Stimulated activated CD8-positive, alpha-beta memory T cell treated with anti-CD3 and anti-CD28 coated beads, Interleukin-2, amount 100 ng/mL, for 1 hour (primary cell): ENCODE measurements at places on chromosomes 7 and 10.

DNA sequence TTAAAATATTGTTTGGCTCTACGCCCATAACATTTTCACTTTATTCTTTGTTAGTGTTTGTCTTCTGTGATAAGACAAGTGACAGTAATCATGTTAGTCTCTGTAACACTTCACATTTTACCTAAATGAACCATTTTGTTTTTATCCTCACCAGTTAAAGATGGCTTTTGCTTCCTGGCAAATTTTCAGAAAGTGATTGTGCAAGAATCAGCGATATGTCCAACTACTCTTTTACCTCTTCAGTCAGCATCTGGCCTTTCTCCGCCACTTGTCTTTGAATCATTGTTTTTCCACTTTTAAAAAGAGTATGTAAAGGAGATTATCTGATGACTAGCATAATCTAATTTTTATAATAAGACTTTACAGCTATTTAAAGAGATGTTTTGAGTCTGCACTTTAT lies 3.5 kb downstream of the DGKB start:
- no peak for DNase-seq

- no peak for DNase-seq
Observed at GRCh38 chr7:18866359-18867036, 250.9 kb downstream of the TWIST1 start.

DNA sequence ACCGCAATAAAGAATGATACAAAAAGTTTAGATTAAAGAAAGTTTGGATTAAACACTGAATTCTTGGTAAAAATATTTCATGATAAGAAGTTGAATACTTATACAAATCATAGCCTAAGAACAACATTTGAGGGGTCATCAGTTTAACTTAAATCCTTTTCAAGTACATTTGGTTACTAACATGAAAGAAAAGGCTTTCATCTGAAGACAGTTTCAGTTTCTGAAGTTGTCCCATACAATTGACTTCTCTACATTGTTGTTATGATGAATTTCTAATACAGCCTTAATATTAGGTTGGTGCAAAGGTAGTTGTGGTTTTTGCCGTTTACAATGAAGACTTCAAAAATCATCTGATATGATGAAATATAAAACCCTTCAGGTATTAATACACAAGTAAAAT lies 317.5 kb upstream of the MAGI2 start:
- no peak for DNase-seq

DNA sequence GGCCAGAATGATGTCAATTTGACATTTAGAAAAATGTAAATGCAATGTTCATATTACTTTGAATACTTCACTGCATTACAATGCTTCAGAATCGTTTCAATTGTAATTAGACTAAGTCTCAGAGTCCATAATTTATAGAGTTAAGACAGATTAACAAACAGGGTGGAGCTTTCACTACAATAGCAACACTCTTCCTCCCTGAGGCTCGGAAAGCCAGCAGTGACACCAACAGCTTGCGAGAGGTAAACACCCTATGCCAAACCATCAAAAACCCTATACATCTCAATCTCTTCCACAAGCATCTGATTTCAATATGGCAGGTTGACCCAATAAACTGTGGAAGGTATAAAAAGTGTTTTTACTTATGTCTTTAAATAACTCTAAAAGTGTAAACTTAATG lies 72.2 kb downstream of the DOCK4 start:
- no peak for DNase-seq

DNA sequence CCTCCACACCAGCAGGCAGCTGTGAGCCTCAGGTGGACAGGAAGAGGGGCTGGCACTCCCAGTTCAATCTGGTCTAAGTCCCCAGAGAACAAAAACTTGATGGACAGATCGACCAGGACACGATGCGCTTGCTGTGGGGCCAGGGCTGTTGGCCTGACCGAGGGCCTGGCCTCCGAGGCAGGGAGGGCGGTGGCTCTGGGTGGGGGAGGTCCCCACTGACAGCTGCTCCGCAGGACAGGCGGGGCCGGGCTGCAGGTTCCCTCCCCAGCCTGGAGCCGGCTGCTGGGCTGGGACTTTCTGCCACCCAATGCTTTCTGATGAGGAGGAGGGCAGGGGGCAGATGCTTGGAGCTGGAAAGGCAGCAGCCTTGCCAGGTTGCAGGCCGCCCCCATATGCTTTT lies 37.4 kb upstream of the ADGRA1 start:
- no peak for DNase-seq

DNA sequence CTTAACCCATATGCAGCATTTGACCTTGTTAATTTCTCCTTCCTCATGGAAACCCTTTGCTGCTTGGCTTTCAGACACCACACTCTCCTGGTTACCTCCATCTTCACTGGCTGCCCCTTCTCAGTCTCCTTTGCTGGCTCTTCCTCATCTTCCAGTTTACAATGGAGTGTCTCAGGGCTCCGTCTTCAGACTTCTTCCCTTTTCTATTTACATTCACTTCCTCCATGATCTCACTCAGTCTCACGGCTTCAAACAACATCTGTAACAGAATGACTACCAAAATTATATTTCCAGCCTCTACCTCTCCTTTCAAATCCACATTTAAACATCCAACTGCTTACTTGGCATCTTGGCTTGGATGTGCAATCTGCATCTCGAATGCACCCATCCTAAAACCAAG lies 140.4 kb downstream of the DKK1 start:
- no peak for DNase-seq

- no peak for DNase-seq
Observed at GRCh38 chr10:14949291-14949690, 4.6 kb downstream of the DCLRE1C start.

DNA sequence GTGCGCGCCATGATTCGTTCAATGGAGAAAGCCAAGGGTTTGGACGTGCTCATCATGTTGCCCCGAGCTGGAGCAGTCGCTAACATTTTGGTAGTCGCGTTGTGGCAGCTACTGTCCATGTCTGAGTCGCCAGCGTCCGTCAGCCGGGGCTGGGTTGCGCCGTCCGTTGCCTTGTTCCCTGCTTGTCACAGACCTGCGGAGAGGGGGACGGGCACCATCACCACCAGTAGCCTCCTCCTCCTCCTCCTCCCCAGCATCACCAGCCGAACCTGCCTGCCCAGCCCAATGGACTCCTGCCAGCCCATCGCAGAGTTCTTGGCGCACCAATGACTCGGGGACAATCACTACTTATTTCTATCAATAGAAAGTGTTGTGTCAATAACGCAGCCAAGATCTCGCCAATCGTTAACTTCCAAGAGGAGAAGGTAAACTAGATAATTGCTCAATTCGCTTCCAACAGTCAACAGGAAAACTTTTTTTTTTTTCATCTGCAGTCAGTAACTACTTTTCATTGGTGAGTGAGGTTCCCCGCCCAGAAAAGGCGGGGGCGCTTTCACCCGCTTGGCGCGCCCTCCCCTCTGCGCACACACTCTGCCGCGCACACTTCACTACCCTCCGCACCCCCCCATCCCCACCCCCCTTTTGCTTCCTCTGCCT lies at the start of gene FEZF1:
Gene FEZF1 (minus strand): TSS at position 432 of the 657 bp plus-strand sequence. CDS start 313 bp downstream, at position 119.
- no peak for DNase-seq

DNA sequence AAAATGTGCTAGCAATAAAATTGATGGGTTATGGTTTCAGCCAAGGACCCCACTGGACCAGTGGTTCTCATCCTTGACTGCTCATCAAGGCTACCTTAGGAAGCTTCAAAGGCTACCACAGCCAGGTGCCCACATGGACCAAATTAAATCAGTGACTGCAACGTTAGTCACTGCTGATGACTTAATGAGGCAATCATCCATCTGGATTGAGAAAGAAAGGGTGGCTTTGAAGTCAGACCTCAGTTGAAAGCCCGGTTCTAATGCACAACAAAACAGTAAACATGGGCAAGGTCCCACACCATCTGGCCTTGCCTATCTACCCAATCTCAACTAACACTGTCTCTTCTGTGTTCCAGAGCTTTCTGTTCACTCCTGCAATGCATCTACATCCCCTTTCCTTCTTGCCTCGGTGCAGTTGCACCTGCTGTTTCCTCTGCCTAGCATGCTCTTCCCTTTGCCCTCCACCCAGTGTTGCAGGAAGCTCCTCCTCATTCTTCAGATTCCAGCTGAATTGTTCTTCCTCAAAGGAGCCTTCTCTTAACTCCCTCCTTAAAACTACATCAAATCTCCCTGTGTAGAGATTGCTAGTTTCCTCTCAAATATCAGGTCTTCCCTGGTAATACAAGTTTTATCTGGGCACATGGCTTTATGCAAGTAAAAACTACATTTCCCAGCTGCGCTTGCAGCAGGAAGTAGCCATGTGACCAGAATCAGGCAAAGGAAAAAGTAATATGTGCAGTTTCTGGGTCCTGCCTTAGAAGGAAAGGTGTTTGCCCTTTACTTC lies 10.3 kb upstream of the KCNK18 start:
- DNase-seq = no peak

DNA sequence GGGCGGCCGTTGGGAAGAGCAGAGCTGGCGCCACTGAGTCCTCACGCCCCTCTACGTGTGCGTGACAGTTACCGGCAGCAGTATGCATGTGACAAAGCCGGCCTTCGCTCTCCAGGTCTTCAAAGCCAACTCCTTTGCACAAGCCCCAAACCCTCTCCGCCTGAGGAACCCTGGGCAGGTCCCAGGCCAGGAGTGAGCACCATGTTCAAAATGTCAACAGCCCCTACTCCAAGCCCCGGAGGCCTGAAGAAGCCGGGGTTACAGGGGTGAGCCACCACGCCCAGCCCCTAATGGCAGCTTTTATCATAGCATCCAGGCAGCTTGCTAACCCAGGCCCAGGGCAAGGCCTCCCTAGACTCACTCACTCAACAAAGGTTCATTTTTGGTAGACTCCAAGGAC lies 70.8 kb downstream of the OAT start:
- DNase-seq = no peak

DNA sequence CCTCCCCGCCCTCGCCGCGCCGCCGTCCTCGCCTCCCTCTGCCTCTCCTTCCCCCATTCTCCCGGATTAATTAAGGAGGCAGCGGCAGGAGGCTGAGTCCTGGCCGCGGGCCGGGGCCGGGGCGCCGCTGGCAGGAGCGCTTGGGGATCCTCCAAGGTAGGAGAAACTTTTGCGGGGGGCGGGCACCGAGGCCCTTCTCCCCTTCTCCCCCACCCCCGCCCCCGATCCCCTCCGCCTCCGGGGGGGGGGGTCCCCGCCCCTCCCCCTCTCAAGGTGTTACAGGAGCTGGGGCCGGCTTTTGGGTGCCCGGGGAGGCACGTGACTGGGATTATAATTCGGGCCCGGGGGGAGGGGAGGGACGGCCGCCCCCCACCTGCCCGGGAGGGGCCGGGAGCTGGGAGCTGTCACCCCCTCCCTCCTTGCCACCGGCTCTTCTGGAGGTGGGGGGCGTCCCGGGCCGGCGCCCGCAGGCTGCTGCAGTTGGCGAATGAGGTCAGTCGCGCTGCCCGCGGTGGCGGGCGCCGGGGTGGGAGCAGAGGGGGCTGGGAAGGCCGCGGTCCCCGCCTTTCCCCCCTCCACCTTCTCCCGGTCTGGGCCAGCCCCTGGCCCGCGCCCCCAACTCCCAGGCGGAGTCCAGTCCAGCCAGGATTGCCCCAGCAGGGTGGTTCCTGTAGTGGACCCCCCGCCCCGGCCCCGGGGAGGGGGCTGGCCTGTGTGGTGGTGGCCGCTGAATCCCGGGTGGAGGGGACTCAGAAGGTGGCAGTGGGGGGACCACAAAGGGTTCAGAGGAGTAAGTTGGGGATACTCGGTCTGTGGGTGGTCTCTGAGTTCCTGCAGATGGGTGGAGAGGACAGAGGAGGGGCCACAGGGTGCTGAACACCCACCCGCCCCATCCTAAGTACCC lies 567 bp downstream of the GTF2IRD1 start:
- no peak for DNase-seq

GRCh38 chr10:114398587-114399331 lies 5.5 kb downstream of the AFAP1L2 start:
- no peak for DNase-seq

GRCh38 chr10:93911866-93912265 lies 18.1 kb downstream of the SLC35G1 start:
- DNase-seq = no peak

DNA sequence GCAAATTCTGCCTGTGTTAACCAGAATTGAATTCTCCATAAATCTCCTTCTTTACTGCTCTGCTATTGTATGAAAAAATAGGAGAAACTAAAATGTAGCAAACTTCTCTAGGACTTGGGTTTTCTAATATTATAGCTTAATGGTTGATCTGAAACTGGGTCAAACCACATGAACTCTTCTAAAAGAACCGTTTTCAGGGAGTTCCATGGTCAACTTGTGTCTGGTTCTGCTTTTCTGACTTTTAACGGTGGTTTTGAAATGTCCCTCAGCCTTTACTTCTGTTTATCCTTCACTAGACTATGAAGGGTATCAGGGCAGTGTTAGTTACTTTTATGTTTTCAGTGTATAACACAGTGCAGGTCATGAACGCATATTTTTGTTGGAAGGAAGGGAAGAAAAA lies 242.2 kb downstream of the TSPAN12 start:
- DNase-seq = no peak

DNA sequence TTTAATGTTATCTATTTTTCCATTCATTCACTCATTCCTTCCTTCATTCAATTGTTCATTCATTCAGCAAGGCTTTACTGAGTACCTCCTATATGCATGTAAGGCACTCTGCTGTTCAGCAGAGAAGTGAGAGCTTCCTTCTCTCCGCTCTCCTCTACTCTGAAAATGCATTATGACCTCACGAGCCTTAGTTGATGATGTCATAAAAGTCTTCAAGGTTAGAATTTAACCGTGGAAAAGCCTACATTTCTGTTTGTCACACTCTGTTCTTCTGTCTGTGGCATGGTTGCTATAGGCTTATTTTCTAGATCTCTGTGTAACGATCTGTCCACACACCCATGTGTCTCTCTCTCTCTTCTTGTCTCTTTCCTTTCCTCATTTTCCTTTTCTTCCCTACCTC lies 17.1 kb downstream of the ODAD2 start:
- no peak for DNase-seq

DNA sequence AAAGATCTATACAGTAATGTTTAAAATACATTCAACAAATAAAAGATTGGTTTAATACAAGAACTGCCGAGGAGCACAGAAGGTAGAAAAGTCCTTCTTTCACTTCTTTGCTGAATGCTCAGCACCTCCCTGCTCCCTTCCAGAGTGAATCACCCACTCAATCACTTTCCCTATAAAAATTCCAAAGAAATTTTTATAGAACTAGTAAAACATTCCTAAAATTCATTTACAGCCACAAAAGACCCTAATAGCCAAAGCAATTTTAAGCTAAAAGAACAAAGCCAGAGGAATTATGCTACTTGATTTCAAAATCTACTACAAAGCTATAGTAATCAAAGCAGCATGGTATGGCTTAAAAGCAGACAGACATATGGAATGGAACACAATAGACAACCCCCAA lies 320.9 kb downstream of the PCLO start:
- no peak for DNase-seq

DNA sequence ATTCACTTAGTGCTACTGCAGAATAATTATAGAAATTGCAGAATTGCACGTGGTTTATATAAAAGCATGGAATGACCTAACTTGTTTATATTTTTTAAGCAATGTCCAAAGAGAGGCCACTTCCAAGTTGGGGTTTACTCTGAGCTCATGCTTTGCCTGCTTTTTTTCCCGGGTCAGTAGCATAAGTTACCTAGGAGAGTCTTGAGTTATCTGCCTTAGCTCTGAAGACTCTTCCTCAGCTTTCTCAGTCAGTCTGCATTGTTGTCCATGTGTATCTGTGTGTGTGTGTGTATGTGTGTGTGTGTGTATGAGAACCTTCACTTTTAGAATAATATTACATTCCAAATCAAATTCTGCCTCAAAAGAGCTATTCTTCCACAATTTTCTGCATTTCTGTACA lies 239.5 kb upstream of the TCF7L2 start:
- no peak for DNase-seq
